ENCODE measurements at places on chromosomes 12 and 14. TPM values are rescaled to one million over a fixed set of nuclear protein-coding genes. Genes with fewer than 3 reads are reported as not detected.

Gene FBRSL1
- total RNA-seq, result 101 TPM

Gene PPP1R36
- total RNA-seq, result 2.2 TPM

- H3K4me1 ChIP-seq, result no peaks in the 10 kb centered on the region
- no peaks in the 10 kb centered on the region for H3K36me3 ChIP-seq
- no peak overlapping the region for H3K27ac ChIP-seq
- no peaks in the 10 kb centered on the region for H3K27me3 ChIP-seq
- DNase-seq, result no peak
Observed at GRCh38 chr12:24780697-24781368, 168.1 kb downstream of the BCAT1 start.

DNA sequence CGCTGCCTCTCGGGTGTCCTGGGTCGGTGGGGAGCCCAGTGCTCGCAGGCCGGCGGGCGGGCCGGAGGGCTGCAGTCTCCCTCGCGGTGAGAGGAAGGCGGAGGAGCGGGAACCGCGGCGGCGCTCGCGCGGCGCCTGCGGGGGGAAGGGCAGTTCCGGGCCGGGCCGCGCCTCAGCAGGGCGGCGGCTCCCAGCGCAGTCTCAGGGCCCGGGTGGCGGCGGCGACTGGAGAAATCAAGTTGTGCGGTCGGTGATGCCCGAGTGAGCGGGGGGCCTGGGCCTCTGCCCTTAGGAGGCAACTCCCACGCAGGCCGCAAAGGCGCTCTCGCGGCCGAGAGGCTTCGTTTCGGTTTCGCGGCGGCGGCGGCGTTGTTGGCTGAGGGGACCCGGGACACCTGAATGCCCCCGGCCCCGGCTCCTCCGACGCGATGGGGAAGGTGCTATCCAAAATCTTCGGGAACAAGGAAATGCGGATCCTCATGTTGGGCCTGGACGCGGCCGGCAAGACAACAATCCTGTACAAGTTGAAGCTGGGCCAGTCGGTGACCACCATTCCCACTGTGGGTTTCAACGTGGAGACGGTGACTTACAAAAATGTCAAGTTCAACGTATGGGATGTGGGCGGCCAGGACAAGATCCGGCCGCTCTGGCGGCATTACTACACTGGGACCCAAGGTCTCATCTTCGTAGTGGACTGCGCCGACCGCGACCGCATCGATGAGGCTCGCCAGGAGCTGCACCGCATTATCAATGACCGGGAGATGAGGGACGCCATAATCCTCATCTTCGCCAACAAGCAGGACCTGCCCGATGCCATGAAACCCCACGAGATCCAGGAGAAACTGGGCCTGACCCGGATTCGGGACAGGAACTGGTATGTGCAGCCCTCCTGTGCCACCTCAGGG, 679 bp downstream of the ARF6 start:
- no peaks in the 10 kb centered on the region for H3K36me3 ChIP-seq
- H3K4me3 ChIP-seq, result peak overlapping the region; percentile 92
- peaks cover 3% of the 10 kb centered on the region for H3K4me1 ChIP-seq
- peak overlapping the region; percentile 100 for H3K27ac ChIP-seq
- no peaks in the 10 kb centered on the region for H3K27me3 ChIP-seq

- H3K4me1 ChIP-seq, result no peaks in the 10 kb centered on the region
- no peaks in the 10 kb centered on the region for H3K36me3 ChIP-seq
Observed at GRCh38 chr12:69027411-69027881, 94.5 kb upstream of the CPM start.

Measured in colonic mucosa (tissue), 4 donors.